ENCODE measurements at places on chromosomes 7 and 10. TPM values are rescaled to one million over a fixed set of nuclear protein-coding genes. Genes with fewer than 3 reads are reported as not detected.

DNA sequence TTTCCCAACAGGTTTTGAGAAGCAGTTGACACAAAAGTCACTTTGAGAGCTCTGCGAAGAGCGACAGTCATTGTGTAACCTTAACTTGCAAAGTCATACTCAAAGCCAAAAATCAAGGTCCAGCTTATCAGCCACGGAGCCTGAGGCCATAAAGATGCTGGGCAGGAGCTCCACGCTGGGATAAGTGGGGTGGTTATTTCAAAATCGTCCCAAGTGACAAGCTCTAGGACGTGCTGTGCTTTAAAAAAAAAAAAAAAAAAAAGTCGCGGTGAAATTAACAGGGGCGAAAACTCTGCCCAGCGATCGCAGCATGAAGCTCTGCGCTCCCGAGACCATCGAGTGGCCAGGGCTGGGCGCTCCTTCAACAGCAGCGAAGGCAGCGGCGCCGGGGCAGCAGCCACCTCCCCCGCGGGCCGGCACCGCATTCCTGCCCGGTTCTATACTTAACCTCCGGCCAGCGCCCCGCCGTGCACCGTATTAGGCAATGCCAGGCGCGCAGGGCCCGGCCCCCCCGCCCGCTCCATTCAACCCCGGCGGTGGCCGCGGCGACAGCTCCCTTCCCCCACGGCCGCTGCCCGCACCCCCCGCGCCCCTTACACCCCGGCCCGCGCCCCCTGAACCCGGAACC lies 657 bp downstream of the HACD1 start:
- DNase-seq: peak; percentile 5

DNA sequence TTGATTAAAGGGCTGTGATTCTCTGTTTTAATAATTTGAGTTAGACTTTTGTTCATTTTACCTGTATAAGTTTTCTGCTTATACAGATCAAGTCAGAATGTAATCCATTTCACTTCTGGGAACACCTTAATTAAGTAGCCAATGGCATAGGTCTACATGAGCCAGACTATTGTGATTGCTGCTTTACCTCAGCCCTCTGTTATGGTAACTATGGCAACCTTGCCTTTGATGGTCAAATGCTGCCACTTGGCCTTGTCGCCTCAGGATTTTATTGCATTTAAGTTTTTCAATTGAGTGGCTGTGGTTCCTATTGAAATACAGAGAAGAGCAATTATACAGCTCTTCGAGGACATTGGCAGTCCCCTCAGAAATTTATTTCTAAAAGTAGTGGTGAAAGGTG lies 64.3 kb upstream of the TMEM106B start:
- DNase-seq: no peak

- no peak for DNase-seq
These were observed 170.6 kb downstream of the PRKG1 start for GRCh38 chr10:51244748-51245490.

- DNase-seq: no peak
These were observed 172.8 kb downstream of the GRID1 start for GRCh38 chr10:86193841-86194240.

DNA sequence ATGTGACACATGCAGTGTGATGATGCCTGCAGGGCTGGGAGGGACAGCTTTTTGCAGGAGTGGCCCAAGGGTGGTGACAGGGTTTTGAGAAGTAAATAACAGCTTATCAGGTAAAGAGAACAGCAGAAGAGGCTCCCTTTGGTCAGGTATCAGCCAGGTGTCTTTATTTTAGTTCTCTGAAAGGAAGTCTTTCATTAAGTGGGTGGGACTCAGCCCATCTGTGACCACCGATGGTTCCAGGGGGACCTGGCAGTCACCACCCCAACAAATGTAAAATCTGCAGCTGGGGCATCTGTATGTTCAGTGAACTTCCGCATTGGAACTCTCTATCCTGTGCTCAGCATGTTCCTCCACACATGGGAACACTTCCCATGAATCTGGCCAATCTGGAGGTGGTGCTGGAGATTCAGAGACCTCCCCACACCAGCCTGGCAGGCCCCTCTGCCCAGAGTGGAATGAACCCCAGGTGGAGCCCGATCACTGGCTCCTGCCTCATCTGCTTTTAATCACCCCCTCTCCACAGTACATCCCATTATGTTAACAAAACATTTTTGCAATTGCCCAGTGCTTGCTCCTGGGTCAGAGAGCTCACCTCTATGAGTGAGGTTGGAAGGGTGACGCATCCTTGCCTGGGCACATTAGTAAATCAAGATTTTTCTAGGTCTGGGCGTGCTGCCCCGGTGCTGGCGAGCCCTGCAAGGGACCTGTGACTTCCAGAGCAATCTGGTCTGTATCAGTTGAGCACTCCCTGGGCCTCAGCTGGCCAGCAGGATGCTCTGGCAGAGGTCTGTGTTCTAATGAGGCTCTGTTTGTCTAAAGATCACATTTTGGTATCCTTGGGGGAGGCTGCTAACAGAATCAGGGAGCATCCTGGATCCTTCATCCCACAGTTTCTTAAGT lies 140.4 kb upstream of the GDF10 start:
- no peak for DNase-seq

- peak; percentile 25 for DNase-seq
These were observed at the start of gene UBTD1 for GRCh38 chr10:97498841-97499560. UBTD1 (plus strand) TSS chr10:97498924; CDS start chr10:97499204, 280 bp downstream.

DNA sequence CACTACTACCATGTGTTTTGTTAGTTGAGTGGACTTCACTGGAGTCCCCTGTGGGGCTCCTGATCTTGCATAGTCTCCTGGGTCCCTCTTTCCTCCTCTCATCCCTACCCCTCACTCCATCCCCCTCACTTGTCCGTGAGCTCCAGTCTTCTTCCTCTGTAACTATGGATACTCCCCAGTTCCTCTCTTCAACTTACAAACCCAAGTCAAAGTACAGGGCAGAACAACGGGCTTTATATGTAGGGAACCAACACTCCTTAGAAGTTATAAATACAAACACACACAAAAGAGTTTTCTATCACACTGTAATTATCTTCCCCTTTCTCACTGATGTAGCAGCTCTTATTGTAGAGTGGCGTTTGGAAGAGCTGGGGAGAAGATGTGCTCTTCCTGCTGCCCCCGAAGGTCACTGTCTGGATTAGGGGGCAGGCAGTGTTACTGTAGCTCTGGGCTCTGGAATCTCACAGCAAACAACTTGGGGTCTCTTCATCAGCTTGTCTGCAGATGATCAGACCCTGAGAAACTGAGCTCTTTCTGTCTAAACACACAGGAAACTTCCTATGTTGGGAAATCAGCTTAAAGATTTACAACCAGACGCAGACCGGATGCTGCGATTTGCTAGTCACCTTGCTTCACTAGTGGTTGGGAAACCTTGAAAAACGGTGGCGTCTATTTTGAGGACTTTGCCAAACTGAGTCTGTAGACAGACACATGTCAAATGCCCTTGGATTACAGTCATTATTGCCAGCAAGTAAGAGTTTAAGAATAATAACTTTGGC lies 13.6 kb downstream of the SNX10 start:
- no peak for DNase-seq

DNA sequence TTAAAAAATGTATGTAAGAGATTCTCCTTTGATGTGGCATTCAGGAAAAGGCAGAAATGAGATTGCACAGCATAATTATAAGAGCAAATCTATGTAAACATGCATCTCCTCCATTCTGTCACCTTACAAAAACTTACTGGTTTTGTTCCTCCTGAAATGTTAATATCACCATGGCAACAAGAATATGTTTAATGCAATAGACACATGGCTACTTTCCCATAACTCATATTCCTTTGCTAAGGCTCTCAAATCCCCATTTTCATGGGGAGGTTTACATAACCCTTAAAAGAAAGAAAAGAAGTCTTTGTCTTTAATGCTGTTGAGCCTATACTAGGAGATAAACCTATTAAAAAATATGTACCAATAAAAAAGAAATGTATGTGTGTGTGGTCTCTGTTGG lies 136.2 kb downstream of the ANK3 start:
- no peak for DNase-seq

DNA sequence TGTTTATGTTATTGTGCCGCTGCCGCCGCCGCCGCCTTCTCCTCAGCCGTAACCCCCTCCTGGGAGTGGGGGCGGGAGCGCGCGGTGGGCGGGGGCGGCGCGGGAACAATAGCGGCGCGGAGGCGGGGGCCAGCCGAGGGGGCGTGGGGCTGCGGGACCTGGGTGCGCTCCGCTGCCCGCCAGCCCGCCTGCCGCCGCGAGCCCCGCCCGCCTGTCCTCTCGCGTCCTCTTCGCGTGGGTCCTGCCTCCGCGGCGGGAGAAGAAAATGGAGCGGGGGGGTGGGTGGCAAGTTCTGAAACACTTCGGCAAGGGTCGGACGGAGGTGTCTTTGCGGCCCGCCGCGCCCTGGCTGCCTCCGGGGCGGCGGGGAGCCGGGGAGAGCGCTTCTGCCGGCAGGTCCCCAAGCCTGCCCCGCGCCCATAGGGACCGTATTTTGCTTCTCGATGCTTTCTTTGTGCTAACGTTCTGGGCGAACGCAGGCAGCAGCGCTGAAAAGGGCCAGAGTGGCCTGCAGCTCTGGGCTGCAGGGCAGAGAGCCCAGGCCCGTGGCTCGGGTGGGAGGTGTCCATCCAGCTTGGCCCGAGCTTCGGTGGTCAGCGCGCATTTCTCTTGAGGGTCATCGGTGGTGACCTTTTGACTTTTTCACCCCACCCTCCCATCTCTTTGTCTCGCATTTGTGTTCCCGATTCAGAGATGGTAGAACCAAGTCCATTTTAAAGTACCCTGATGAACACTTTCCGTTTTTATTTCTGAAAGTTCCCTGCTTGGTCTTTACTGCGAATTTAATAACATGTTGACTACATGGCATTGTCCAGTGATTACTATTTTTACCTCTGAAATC lies 613 bp downstream of the MAPK8 start:
- peak; percentile 66 for DNase-seq

DNA sequence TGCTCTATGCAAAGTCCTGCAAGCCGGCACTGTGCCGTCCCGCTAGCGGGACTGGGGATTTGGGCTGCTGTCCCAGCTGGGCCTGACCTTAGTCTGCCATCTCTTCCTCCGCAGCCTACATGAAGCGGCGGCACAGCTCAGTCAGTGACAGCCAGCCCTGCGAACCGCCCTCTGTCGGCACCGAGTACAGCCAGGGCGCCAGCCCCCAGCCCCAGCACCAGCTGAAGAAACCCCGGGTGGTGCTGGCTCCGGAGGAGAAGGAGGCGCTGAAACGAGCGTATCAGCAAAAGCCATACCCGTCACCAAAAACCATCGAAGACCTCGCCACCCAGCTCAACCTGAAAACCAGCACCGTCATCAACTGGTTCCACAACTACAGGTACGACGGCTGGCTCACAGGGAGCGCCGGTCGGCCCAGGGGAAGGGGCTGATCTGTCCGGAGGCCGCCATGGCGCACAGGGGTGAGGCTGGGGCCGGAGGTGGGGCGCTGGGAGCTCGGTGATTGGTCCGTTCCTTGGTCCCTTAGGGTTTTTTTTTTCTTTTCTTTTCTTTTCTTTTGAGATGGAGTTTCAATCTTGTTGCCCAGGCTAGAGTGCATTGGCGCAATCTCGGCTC lies 47.4 kb upstream of the SH2B2 start:
- DNase-seq: no peak

DNA sequence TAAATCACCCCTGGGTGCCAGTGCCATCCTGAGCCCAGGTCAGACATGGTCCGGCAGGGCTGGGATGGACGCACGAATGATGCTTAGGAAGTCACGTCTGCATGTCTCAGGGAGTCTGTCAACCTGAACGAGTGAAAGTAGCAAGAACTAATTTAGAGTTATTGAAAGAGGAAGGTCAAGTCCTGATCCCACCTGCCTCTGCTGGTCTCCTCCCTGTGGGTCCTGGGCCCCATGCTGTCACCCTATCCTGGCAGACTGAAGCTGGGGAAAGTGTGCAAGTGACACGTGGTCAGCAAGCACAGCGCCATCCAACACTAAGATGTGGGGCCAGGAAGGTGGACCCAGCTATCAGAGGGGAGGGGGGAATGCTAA lies 26.1 kb upstream of the GRID1 start:
- no peak for DNase-seq

DNA sequence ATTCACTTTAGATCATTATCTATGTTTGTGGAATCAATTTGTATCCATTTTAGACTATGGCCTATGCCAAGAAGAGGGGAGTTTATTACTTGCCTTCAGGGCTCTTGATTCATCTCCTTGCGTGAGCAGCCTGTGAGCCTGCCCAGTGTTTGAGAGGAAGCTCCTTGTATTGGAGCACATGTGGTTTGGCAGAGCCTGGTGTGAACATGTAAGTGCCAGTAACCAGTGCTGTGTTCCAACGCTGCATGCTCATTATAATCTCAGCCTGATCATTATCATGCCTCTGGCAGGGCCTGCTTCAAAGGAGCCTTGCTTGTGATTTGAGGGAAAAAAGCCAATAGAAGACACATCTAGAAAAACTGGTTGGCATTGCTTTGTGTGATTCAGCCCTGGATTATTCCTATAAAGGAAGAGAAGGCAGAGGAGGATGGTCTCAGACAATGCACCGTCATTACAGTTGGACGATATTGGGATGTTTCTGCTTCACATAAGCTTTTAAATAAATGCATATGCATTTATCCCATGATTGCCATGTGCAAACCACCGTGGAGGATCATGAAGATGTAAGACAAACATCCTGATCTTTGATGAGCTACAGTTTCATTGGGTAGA lies 203.4 kb upstream of the AHR start:
- no peak for DNase-seq

DNA sequence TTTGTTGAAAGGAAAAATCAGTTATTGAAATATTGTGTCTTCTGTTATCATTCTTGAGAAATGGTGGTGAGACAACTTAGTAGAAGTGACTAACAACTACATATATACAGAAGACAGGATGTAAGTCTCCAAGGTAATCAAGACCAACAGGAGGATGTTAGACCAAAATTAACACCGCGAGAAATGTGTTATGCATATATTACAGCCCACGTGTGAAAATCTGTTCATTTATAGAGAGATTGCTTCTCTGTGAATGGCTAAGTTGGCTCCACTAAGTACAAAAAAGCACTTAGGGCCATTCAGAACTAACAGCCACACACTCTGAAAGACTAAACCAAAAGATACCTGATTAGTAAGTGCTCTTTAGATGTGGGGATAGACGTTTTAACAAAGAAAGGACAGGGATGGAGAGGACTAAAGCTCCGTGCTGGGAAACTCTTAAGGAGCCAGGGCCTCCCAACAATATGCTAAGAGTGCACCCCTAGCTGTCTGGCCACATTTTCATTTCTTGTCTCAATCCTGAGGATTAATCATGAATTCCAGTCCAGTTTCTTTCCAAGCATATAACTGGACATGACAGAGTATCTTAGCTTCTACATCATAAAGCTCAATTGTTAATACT lies 26.5 kb downstream of the HDAC9 start:
- no peak for DNase-seq

DNA sequence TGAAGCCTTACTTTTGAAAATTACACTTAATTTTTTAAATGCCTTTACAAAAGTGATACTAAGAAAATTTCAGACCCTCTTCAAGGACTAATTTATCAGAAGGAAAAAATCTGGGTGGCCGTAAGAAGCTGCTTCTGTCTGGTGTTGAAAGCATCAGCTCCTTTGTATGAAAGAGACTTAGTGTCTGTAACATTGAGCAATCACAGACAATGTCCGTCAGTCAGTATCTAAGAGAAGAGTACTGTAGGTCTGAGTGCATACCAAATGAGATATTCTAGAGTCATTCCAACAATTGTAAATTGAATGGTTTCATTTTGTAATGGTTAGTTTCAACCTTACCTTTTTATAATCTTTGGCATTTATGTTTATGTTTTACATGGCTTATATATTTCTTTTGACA lies 11.1 kb upstream of the MDFIC start:
- no peak for DNase-seq

HMX2 gene
- total RNA-seq: not detected

SMNDC1 gene
- 55.4 TPM for total RNA-seq

BZW2 gene
- 135 TPM for total RNA-seq

PON1 gene
- not detected for total RNA-seq
